Coronary artery (tissue), 2 donors: ENCODE measurements at places on chromosomes 4 and X.

GRCh38 chrX:39519030-39519488, 578.7 kb downstream of the BCOR start:
- no peak for DNase-seq

GRCh38 chrX:68889249-68889648, 60.4 kb downstream of the EFNB1 start:
- DNase-seq, result no peak

DNA sequence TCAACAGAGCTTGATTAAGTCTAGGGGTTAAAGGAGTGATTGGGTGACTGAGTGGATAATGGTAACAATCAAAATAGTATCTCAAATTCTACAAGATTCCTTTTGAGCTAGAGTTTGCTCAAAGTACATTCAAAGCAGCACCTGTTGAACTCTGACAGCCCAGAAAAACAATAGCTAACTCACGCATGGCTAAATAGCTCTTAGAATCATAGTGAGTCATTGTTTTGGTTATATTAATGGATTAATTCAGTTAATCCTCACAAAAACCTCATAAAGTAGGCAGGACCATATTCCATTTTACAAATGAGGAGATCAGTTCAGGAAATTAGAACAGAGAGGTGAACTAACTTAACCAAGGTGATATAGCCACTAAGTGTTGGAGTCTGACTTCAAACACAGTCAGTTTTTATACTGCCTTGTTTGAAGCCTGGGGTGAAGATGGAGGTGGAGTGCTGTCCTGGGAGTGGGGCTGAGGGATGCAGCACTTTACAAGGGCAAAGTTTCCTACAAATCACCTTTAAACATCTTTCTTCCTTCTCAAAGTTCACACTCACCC, 35.9 kb upstream of the PPM1K start:
- no peak for DNase-seq

GRCh38 chr4:69860521-69861298, 765 bp upstream of the SULT1E1 start:
- DNase-seq, result no peak
